ENCODE measurements at places on chromosomes 11 and 22.

GRCh38 chr11:131924001-131924400 lies 553.6 kb downstream of the NTM start:
- no peak for DNase-seq

GRCh38 chr11:88480223-88480622 lies 142.7 kb upstream of the CTSC start:
- DNase-seq, result no peak

DNA sequence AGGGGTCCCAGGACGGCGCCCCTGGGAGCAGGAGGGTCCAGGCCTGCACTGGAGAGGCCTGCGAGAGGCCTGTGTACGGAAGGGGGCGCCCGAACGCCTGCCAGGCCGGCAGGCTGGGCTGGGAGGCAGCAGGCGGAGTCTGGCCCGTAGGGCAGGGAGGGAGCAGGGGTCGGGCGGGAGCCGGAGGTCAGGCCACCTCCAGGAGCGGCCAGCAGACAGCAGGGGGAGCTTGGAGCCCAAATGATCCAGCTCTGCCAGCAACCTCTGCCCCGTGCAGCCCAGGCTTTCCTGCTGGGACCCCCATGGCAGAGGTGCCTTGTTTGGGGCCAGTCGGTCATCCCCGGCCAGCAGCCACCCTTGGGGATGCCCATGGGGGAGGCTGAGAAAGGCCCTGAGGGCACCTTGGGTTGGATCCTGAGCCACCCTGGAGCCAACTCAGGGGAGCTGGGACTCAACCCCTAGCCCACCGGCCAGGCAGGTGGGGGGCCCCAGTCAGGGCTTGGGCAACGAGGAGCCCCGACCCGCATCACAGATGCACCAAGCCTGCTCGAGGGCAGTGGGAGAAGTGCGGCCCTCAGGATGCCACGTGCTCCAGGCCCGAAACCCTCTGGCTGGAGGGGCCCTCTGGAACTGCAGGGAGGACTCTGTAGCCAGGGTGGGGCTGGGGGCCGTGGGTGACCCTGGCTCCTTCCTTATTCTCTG lies 9.6 kb upstream of the SYT8 start:
- DNase-seq, result no peak

GRCh38 chr11:123065621-123066020 lies 3.7 kb upstream of the HSPA8 start:
- DNase-seq, result no peak

DNA sequence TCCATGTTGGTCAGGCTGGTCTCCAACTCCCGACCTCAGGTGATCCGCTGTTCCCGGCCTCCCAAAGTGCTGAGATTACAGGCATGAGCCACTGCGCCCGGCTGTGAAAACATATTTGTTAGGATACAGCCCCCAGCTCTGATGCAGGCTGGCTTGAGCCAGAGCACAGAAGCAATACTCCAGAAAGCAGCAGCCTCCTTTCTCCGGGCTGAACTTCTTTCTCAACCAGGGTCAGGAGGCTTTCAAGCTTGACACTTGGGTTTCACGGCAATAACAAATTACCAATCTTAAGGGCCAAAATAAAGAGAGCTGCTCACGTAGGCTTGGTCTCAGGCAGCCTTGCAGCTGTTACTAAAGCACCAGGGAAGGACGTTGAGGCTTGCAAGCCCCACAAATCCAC lies 10.8 kb upstream of the CECR2 start:
- DNase-seq, result no peak

DNA sequence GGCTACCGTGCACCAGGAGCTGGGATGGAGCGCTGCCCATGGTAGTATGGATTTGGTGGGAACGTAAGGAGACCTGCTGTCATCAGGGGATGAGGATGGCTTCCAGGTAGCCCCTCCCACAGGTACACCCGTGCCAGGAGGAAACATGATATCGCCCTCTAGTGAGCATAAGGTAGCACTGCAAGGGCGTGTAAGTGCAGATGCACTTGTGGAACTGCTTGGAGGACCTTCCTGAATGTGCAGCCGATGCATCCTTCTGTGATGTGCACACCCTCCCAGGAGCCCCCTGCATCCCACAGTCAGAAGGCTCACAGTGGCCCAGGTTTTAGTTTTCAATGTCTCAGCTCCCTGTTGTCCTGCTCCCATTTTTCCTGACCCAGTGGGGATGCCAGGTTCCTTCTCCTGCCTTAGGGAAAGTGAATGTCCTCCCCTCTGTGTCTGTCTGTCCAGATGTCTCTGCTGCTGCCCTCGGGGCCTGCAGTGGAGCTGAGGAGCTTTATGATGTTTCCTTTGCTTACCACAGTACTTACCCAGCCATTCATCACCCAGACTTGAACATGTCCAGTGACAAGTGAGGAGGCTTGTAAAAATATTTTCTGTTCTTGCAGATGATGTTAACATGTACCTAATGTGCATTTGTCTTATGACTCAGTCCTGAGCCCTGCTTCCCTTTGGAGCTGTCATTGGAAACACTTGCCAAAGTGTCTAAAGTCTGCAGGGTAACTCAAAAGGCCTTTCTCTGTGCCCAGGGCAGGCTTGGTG lies 49.2 kb downstream of the DBX1 start:
- peak; percentile 68 for DNase-seq

DNA sequence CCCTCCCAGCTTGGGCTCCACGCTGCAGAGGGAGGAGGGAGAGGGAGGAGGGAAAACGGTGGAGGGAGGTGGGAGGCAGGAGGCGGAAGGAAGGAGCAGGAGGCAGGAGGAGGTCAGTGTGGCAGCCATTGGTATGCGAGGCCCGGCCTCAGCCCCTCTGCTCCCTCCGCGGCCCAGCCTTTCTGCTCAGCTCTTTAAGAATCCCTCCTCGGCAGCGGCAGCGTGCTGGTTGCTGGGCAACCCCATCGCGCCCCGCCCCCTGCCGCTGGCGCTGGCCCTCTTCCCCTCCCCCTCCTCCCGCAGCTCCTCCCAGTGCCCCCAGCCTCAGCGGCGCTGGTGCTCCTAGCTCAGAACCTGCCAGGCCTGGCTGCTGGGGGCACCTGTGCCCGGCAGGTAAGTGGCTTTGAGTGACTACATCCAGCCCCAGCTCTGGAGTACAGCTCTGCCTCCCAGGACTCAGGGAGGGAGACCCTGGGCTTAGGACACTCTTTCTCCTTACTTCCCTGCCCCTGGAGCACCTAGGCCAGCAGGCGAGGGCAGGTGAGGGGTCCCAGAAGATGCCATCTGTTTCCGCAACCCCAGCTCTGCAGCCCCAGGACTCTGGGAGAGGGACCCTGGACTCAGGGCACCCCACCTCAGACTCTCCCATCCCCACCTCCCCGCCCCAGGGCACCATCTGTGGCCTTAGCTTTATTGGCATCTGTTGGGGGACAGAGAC lies 7.2 kb upstream of the FLRT1 start:
- DNase-seq, result no peak

DNA sequence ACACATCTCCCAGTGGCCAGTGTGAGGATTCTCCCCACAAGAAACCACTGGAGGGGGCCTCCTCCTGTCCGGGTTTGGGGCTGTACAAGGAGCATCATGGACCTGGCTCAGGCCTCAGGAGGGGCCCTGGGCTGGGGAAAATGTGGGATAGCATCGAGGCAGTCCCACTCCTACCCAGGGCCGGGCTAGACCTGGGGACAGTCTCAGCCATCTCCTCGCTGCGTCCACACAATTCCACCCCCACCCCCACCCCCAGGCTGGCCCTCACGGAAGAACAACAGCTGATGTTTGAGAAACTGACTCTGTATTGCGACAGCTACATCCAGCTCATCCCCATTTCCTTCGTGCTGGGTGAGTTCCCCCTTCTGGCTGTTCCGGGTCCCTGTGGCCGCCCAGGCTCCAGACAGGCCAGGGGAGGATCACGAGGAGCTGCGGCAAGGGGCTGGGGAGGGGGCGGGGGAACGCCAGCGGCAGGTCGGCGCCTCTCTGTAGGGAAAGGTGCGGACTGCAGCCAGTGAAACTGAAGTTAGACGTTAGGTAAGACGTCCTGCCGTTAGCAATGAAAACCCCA lies 4.8 kb downstream of the BEST1 start:
- no peak for DNase-seq

DNA sequence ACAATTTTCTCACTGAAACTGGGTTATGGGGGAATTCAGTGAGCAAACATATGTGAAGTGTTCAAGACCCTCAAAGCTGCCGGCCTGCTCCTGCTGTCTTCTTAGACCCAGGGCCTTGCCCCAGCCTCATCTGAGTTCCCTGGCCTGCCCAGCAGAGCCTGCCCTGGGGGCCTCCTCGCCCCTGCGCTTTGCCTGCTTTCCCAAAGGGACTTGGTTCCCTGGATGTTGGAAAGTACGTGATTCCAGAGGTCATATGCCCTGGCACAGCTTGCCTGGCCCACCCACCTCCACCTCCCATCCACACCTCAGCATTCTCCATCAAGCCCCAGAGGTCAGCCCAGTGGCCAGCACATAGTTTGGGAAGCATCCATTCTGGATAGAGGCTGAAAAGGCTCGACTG lies 13.7 kb upstream of the POU2F3 start:
- no peak for DNase-seq

DNA sequence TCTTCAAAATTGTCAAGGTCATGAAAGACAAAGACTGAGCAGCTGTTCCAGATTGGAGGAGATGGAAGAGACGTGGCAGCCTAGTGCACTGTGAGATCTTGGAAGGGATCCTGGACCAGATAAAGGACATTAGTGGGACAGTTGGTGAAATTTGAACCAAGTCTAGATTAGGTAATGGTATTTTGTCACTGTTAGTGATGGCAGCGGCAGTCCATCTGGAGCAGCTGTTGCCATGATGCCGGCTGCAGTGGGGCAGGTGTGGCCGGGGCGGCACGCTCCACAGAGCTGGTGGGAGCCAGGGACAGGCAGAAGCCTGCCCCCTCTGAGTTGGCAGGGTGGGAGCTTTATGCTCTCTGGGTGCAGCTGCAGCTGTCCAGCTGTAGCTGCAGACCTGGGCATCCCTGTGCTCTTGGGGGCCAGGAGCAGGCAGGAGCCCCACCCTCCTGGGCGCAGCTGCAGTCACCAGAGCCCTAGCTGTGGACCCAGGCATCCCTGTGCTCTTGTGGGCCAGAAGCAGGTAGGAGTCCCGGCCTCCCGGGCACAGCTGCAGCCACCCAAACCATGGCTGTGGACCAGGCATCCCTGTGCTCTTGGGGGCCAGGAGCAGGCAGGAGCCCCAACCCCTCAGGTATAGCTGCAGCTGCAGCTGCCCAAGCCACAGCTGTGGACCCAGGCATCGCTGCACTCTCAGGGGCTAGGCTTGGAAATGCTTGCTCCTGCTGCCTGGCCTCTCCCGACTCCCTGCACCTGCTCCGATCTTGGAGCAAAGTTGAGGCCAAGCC lies 20.7 kb downstream of the DIXDC1 start:
- DNase-seq, result no peak

DNA sequence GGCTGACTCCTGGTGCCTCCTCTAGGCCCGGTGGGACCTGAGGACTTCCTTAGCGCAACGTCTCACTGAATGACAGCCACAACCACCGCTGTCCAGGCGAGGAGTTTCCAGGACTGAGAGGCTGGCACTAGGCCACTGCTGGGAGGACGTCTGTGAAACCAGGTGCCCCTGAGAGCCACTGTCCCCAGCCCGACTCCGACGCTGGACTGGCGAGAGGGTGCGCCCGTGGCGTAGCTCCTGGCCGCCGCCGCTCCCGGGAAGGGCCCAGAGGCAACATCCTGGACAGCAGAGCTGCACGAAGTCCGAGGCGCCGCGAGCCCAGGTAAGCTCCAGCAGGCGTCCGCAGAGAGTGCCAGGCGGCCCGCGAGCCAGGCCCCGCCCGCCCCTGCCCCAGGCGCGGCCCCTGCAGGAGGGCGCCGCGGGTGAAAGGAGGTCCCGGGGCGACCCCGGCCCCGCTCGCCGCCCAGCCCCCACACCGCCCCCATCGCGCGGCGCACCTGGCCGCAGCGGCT lies 525 bp downstream of the DGCR2 start:
- no peak for DNase-seq

DNA sequence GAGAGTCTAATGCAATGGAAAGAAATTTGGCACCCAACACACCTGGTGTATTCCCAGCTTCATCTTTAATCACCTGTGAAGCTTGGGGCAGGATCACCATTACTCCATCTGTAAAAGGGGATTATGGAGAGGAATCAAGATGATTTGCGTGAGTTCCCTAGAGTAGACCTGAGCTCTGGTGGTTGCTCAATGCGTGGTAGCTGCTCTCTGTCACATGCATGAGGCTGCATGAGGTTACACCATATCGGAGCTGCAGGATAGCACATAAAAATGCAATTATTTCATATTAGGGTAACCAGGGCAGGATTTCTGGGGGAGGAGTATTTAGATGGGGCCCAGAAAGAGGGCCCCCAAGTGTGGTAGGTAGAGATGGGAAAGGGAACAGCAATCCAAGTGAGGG lies 35.3 kb upstream of the CLMP start:
- no peak for DNase-seq

DNA sequence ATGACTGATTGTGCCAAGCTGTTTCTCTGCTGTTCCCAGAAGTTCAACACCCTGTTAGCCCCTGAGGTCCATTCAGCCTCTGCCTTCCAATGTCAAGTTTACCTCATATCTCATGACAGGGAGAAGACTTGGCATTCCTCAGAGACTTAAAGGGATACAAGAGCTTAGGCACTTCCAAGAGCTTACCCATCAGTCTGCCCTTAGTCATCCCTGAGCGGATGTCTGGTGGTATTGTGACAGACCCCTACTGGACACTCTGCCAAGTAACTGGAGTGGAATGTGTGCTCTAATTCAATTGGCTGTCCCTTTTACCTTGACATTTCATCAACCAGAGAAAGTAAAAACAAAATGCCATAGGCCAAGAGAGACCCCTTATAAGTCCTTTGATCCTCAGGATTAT lies 151.5 kb downstream of the AASDHPPT start:
- no peak for DNase-seq

- DNase-seq, result no peak
These were observed 7.2 kb upstream of the EHD1 start for GRCh38 chr11:64885367-64886286.

DNA sequence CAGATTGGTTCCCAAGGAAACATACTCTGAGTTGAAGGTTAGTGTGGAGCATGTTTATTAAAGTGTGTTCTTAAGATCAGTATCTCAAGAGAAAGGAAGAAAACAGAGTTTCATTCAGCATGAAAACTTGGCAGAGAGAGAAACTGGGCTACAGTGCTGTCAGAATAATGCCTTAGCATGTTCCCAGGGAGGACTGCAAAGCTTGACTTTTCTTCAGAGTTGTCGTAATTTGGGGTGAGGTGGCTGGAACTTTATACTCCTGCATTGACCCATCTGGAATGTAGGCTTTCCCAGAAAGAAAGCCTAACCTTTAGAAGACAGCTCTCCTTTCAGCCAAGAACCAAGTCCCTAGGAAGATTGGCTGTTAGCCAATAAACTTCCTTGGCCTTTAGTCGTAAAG lies 190.8 kb upstream of the CNTN5 start:
- DNase-seq, result no peak

DNA sequence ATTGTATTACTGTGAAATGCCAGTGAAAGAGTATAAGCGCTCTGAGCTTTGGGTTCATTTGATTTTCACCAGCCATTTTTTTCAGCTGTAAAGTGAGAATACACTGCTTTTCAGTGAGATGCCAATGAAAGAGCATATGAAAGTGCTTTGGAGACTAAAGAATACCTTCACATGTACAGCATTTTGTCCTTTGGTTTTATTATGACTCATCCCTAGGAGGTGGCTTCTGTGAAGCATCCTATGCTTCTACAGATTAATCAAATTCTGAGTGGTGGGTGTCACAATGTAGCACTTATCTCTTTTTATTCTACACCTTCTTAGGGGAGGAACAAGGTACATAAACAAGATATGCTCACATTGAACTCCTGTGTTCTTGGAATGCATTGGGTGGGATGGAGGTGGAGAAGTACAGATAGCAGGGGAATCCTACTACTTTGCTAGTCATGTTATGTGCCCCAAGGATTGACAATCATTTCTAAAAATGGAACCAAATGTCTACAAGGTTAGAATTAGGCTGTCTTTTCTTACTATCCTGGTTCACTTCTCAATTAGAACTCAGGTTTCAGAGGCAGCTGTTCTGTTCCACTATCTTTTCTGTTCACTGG lies 18.7 kb downstream of the TRIM44 start:
- no peak for DNase-seq

- no peak for DNase-seq
These were observed 654.6 kb upstream of the API5 start for GRCh38 chr11:42657169-42657568.
